ENCODE measurements at places on chromosomes 16 and 17. TPM values are rescaled to one million over a fixed set of nuclear protein-coding genes. Genes with fewer than 3 reads are reported as not detected.

ZNF19 gene
- 3.5 TPM for total RNA-seq

LGALS9B gene
- total RNA-seq = not detected

NPB gene
- total RNA-seq = 1.3 TPM

ABCA6 gene
- 192 TPM for total RNA-seq

CCDC92B gene
- total RNA-seq = not detected

MT4 gene
- total RNA-seq = not detected

SULT1A2 gene
- total RNA-seq = not detected

DNA sequence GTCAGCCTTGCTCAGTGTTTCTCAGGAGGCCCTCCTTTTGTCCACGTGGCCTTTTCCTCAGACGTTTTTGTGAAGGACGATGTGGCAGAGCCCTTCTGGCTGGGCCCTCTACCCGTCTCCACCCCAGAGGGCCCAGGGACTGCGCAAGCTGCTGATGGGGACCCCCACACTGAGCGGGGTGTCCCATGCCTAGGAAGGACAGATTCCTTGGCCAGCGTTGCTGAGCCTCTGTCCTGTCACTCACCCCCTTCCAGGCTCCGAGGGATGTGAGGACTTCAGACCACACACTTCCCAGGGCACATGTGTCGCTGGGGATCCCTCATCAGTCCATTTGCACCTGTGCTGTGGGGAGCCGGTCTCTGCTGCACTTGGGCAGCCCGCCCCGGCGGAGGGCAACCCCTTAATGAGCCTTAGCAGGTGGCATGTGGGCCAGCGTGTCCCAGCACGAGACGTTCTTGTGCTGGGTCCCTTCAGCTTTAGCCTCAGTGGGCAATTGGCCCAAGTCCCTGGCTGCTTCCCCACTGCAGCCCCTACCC, 48.3 kb downstream of the NT5M start:
- no peak for DNase-seq

- DNase-seq = no peak
Observed at GRCh38 chr17:43825567-43825966, 7.4 kb downstream of the MPP3 start.

DNA sequence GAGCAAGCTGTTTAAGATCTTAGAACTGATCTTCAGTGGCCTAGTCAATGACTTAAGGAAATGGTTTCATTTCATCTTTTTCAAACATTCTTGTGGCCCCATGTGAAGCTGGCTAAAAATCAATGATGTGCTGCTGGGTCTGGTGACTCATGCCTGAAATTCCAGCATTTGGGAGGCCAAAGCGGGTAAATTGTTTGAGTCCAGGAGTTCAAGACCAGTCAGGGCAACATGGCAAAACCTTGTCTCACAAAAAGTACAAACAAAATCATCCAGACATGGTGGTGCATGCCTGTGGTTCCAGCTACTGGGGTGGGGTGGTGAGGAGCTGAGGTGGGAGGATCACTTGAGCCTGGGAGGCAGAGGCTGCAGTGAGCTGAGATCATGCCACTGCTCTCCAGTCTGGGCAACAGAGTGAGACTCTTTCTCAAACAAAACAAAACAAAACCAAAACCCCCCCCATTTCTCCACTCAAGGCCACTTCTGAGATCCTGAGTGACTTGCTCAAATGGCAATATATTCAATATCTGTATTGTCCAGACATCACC, 17.4 kb upstream of the COL1A1 start:
- peak; percentile 97 for DNase-seq

- DNase-seq = no peak
Observed at GRCh38 chr16:12239226-12239625, 262.7 kb downstream of the SNX29 start.

DNA sequence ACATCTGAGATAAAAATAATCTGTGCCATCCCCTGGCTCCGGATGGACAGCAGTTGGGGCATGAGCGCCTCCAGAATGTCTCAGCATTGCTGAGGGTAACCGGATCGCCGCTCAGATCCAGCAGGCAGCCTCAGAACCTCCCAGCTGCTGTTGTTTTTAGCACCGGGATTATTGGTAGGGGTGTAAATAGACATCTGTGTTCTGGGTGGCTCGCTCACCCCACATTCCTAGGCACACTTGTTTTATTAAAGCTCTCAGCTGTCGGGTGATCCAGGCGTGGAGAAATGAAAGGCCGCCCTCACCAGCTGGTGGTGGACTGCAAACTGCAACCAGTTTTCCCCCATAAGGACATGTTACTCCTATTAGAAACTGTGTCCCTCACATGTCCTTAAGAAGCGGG, 32.1 kb downstream of the MYH3 start:
- no peak for DNase-seq

- no peak for DNase-seq
Observed at GRCh38 chr17:80270104-80270503, 9.5 kb downstream of the RNF213 start.

DNA sequence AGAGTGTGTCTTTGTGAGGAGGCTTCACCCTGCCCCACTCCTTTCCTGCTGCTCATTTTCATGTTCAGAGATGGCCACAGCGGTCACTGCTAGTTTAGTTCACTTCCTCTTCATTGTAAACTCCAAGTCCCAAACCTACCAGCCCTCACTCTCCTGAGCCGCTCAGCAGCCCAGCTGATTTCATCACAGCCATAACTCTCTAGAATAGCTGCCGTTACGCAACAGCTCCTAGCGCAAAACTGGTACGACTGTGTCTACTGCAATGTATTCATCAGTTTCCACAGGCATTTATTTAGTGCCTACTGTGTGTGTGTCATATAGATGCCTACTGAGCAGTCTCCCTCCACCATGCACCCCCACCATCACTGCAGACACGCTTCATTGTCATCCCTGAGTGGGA, 233.5 kb upstream of the RPL38 start:
- no peak for DNase-seq

DNA sequence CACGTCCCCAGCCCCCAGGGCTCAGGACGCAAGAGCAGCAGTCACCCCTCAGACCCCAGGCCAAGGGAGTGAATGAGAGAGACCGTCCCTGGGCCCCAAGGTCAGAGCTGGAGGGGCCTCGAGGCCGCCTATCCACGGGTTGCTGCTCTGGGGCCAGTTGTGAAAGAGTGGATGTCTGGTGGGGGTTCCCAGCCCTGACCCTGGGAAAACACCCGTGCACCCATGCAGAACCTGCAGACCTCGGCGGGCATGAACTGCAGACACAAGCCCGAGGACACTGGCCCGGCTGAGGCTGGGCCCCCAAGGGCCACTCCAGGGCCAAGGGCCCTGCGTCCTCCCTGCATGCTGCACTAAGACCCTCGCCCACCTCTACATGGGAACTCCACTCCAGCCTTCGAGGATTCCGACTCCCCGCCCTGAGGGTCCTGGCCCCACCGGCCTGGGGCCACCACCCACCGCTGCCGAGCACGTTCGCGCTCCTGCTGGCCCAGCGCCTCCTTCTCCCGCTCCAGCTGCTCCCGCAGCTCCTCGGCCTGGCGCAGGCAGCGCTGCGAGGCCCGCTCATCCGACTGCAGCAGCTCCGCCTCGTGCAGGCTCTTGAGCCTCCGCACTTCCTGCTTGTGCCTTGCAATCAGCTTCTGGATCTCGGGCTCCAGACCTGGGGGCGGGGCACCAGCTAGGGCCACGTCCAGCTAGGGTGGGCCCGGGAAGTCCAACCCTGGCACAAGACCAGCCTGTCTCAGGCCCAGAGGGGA, 27.6 kb upstream of the AATK start:
- peak; percentile 15 for DNase-seq

- peak; percentile 84 for DNase-seq
Observed at GRCh38 chr17:82242977-82243647, 14.3 kb downstream of the SLC16A3 start.

Measured in fibroblast of the aortic adventitia (primary cell).